SK-N-MC (cell line): ENCODE measurements at places on chromosomes 12 and 14.

DNA sequence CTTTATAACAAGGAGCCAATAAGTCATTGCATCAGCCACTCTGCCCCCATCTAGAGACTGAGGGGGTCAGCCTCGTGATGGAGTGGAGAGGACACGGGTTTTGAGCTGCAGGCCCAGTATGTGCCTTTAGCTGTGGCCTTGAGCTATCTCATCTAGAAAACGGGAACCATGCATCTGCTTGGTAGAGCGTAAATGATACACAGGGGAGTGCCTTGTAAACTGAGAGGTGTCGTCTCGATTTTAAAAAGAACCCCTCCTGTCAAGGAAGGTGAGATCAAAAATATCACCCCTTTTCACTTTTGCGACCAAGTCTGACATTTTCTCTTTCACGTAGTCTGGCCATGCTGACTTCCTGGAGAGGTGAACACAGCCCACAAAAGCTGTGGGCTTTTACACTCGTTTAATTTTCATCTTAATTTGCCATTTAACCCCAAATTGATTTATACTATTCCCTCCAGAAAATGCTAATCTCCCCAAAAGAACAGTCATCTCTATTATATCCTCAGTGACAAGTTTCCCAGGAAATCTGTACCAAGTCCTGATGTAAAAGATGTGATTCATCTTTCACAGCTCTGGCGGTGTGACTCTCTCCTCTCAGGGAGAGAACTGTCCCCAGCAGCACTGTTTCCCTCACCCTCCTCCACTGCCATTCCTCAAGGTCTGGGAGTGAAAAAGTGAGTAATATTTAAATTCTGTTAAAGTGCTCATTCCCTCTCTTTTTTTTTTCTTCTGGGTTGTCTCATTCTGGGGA is 30.6 kb downstream of the VCPKMT start:
- DNase-seq, result no peak

DNA sequence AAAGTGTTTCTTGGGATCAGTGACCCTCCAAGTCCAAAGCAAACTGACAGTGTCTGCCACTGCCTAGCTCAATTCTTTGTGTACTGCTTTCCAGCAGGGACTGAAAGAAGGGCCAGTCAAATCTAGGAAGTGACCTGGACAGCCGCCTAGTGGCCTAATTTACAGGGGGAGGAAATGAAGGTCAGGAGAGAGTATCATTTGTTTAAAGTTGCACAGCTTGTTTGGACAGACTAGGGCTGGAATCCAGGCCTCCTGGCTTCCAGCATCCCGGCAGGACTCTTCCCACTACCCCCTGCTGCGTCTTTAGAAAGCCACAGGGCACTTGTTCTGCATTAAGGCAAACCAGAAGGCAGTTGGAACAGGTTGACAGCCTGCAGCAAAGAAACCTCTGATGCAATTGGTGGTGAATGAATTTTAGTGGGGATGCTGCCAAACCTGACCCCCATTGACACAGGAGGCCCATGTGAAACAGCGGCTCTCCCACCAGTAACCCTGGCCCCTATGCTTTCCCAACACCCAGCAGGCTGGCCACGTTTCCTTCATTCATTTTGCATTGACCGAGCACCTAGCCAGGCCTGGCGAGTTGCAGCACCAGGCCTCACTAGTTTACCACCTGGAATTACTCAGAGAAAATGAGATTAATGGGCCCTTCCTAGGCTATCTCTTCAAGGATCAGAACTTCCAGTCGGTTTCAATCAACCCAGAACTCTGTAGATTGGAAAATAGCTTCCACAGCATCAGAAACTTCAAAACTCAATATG is 28.2 kb downstream of the GALNT16 start:
- no peak for DNase-seq

DNA sequence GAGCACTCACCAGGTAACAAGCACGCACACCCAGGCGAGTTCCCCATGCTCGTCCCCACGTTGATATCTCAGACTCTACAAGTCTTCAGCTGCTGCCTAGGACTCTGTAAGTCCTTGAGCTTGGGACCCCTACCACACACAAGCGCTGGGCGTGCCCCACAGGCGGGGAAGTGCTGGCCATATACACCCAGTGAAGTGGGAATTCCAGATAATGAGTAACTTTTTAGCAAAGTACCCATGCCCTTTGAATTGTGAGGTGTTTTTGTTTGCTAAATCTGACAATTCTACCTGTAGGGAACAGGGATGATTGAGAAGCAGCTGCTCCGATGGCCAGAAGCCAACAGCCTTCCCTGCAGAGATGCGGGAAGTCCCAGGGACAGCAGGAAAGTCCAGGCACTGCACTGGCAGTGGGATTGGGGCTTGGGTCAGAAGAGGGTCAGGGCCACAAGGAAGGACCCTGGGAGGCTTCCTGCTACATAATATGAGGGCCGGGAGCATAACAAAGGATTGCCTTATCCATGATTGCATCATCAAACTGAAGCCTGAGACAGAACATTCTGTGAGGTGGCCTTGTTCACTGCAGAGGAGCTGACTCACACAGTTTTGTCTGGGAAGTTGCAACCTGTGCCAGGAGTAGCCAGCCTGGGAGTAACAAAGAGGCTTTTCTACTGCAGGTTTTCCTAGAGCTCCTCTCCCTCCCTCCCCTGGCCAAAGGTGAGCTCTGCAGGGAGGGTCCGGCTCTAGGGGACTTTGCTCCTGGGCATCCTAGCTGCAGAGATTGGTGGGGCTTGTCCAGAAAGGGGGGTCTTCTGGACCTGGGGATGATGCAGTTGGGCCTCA is 13.2 kb upstream of the SERPINA3 start:
- no peak for DNase-seq

- no peak for DNase-seq
Measured at GRCh38 chr12:63294327-63294632, 143.3 kb upstream of the AVPR1A start.

DNA sequence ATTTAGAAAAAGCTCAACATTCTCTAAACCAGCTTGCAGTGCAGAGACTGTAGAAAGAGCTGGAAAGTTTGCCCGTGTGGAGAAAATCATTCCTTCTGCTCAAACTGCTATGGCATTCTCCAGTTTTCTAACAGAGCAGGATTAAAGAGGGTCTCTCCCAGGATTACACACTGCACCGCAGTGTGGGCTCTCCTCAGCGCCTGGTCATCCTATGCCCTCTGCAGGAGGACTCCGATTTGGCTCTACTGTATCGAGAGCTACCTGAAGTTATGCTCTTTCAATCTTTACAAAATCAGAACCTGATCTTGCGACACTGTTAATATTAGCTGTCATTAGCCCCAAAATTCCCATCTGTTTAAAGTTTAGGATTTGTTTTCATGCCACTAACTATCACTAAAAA is 33.0 kb downstream of the BHLHE41 start:
- no peak for DNase-seq

- no peak for DNase-seq
Measured at GRCh38 chr12:6393109-6393508, 9.1 kb downstream of the LTBR start.

DNA sequence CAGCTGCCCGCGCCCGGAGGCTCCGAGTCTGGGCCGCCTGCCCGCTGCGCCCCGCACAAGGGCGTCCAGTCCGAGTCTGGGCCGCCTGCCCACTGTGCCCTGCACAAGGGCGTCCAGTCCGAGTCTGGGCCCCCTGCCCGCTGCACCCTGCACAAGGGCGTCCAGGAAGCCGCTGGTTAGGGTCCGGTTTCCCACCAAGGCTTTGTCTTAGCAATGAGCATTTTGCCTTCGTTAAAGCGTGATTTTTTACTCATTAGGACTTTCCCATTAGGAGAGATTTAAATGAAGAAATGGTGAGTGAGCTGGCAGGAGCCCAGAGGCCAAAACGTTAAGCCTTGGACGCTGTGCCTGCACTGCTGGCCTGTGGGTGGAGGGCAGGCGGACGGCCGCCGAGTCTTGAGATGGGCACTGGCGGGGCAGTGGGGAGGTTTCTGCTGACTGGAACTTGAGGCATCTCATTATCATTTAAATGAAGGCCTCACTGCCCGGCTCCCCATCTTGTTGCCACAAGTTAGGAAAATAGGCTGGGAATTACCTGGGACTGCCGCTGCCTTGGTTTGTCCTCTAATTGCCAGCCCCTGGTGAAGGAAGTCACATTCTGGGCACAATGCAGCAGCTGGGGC is 36.0 kb downstream of the FBRSL1 start:
- no peak for DNase-seq

DNA sequence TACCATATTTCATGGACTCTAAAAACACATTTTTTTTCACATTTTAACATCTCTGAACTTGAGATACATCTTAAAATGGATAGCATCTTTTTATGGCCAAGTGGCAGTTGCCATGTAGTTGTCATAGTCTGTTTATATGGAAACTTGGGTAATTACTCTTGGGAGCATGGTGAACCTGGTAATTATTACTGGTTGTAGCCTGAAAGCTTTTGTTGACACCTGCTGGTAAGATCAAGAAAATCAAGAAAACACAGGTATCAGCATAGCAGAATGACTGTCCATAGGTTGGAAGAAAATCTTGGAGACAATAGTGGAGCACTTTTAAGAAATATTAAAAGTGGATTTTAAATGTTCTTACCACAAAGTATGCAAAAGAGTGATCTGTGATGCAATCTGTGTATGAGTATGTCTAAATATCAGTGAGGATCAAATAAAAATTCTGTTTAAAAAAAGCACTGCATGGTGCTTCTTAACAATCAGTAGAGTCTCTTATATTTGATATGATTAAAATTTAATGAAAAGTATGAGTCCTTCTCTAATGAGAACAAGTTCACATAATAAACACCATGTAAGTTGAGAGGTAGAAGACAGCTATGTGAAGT is 44.2 kb downstream of the TTC8 start:
- DNase-seq, result no peak

DNA sequence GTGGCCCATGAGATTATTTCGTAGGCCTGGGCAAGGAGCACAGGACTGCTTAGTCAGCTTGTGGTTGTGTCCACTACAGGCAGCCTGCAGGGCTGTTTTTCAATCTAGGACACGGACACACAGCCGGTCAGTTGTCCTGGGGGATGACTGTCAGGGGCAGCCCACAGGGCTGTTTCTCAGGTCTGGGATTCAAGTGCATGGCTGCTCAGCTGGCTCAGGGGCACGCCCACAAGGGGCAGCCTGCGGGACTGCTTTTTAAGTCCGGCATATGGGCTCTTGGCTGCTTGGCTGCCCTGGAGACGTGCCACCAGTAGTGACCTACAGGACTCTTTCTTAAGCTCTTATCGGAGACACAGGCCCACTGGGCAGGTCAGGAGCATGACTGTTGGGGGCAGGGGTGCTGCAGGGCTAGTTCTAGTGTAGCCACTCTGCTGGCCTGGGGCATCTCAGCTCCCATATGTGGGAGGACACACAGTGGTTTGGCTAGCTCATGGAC is 26.6 kb upstream of the GTF2A1 start:
- DNase-seq, result no peak

DNA sequence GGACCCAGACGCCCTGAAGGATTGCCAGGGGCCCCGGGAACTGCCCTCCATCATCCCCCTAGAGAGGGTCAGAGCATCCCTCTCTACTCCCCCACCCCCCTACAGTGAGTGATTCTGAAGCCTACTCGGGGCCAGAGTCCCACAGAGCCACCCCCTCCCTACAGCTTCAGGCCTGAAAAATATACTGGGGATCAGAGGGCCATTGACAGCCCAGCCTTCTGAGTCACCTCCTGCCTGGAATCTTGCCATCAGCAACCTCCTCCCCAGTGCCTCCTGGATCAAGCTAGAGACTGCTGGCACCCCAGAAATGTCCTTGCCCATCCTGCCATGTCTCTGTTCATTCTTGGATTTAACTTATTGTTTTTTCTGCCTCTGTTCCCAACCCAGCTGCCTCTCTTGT is 21.7 kb upstream of the MIA2 start:
- DNase-seq, result no peak

DNA sequence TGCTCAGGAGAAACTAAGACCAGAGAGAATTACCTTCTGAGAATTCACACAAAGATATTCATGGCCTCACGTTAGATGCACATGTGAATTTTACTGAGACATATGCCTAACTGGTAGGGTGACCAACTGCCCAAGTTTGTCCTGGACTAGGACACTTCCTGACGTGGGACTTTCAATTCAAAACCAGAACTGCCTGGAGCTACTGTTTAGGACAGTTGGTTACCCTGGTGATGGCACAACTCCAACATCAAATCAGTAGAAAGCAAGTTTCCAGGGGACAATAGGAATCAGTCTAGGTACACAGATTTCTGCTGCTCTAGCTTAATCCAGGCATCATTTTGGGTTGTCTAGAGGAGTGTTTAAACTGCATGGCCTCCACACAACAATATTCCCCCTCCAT is 178.7 kb downstream of the GXYLT1 start:
- no peak for DNase-seq

- no peak for DNase-seq
Measured at GRCh38 chr12:13165617-13166041, 30.9 kb upstream of the EMP1 start.

DNA sequence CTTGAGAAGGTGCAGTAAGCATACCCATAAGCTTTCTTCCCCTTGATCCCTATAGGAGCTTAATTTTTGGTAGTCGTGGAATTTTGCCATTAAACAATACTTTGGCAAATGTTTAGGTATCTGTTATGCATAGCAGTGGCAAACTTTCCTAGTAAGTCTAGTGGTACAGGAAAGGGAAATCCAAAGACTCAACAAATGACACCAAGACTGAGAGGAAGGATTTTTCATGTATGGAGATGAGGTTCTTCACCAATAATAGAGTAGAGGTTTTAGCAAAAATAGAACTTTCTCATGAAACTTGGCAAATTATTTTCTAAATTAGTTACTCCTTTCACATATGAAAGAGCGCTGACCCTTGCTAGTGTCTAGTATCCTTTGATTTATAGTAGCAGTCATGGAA is 2.8 kb downstream of the EID3 start:
- DNase-seq, result no peak

GRCh38 chr12:2019126-2019525 is 14.9 kb upstream of the DCP1B start:
- DNase-seq, result no peak

DNA sequence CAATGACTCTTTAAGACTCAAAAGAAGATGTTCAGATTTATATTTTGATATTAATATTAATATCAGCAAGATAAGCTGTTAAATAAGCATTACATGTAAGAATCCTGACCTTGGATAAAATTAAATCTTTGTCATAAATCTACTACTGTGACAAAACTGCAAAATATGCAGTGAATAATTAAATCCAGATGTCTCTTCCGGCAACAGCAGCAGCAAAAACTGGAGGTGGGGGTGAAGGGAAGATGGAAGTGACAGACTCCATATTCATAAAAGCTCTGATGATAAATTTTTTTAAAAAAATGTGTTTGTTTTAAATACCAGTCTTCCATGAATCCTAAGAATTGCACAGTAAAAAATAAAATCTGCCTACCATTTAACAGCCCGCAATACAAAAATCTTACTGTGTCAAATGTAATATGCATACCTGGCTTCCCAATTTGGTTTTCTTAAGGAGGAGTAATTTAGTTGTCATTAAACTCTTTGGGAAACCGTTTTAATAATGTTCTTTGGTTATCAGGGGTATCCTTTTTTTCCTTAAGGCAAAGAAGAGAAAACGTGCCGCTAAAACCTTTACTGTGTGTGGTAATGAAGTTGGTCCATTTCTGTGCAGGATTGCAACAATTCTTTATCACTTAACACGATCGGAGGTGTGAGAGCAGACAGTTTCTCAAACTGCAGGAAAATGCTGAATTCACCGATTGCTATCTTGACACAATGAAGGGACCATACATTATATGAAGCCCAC is 478.2 kb downstream of the DIO2 start:
- DNase-seq, result peak; percentile 56
